ENCODE measurements at places on chromosomes 6 and 20.

GRCh38 chr6:6635869-6636268 lies 47.3 kb downstream of the LY86 start:
- no peak for DNase-seq

- DNase-seq: no peak
These were observed 3.9 kb downstream of the SLA2 start for GRCh38 chr20:36642136-36642535.

DNA sequence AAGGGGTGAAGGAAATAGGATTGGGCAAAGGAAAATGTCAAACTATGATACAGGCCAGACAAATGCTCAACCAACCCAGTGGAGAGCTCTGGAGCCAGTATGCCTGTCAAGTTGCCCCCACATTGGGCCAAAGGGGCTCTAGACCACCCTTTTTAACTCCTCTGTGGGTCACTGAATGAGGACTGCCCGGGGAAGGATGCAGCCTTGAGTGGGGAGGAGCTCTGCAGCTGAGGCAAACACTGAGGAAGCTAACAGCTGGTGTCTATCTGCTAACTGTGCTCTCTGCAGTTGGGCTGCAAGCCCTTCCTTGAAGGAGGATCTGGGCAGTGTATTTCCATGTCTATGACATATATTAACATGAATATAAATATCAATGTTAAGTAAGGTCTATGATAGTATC lies 98.4 kb upstream of the PRSS16 start:
- no peak for DNase-seq

DNA sequence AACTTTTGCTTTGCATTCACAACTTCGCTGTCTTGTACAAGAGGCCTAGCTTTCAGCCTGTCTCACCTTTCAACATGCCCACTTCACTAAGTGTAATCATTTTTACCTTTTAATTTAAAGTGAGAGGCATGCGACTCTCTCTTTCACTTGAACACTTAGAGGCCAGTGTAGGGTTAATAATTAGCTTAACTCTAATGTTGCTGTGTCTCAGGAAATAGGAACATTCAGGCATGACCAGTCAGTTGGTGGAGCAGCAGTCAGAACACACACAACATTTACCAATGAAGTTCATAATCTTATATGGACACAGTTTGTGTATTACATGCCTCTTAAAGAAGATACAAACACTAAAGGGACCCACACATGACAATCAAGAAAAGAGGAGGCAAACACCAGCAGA lies 47.6 kb downstream of the HTR1B start:
- DNase-seq: no peak

All from cardiac fibroblast (primary cell).